Stimulated activated CD4-positive, alpha-beta T cell treated with anti-CD3 and anti-CD28 coated beads, Interleukin-15, amount 100 ng/mL, for 1 hour (primary cell): ENCODE measurements at places on chromosomes 5 and 9.

DNA sequence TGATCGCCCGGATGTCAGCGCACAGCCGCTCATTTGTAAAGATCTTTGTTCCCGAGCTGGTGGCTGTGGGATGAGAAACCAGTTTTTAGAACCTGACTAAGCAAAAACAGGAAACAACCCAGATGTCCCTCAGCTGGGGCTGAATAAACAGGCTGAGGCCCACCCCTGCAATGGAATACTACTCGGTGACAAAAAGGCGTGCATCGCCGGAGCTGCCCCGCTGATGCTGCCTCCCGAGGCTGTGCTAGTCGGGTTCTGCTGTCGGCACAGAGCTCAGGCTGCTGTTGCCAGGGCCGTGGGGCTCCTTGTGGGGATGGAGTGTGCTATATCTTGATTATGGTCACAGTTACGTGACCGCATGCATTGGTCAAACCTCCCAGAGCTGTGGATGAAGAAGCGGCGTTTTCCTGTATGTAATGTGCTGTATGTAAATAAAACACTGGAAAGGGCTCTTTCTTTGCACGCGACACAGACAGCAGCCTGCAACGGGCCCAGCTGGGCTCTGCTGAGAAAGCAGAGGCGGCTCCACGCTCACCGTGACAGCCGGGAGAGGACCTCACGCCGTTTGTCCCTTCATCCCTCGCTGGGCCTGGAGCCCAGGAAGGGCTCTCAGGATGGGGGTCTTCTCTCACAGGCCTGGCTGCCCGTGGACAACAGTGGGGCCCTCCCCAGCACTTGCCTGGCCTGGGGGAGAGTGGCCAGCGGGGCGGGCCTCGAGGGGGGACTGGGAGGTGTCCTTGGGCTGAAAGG is 51.5 kb upstream of the RNU6ATAC start:
- no peak for DNase-seq

- DNase-seq = no peak
These were observed 23.2 kb upstream of the SPTAN1 start for GRCh38 chr9:128529191-128529590.

GRCh38 chr5:23727271-23727670 is 219.9 kb downstream of the PRDM9 start:
- no peak for DNase-seq

DNA sequence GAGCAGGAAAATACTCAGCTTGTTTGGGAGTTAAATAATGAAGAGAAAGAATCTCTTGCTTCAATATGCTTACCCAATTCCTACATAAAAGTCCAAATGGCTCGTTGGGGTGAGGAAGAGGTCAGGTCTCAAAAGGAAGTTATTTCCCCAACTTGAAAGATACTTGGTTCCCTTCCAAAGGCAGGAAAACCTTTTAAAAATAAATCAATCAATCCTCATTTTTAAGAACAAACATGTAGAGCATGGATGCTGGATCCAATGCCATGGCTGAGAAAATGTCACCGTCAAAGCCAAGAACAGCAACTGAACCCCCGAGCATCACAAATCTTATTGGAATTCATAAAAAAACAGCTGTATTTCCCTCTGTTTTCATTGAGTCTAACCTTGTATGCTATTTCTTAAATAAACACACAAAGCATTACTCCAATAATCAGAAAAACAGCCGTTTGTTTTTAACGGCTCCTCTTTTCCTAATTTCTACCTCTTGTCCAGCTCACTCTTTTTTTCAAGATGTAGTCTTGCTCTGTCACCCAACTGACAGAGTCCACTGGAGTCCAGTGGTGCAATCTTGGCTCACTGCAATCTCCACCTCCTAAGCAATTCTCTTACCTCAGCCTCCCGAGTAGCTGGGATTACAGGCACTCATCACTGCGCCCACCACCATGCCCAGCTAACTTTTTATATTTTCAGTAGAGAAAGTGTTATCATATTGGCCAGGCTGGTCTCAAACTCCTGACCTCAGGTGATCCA is 140.7 kb downstream of the GNA14 start:
- DNase-seq = no peak

DNA sequence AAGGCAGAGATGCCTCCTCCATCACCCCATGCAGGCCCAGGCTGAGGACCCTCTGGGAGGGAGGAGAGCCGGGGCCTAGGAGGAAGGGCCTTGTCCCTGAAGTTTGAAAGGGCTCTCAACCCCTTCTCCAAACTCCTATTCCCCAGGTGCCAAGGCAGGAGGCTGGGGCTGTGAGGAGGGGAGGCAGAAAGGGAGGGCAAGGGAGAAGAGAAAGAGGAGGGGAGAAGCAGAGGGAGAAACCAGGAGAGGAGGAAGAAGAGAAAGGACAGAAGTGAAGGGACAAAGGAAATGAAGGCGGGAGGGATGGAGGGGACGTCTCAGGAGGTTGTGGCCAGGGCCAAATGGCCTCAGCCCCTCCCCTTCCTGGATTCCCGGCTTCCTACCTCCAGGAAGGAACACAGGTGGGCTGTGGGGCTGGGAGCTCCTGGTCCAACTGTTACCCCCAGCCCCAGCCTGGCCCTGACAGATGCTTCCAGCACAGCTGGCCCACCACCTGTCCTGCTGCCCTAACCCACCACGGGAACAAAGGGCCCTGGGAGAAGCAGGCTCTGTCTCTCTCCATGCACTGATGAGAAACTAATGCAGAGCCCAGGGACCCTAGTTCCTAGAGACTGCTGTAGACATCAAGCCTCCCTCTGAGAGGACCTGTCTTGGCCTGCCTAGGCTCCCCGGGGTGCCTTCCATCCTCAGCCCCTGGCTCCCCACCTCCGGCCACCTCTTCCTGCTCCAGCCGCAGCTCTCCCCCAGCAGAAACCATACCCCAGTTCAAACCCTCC is 3.5 kb downstream of the DBN1 start:
- DNase-seq = no peak

DNA sequence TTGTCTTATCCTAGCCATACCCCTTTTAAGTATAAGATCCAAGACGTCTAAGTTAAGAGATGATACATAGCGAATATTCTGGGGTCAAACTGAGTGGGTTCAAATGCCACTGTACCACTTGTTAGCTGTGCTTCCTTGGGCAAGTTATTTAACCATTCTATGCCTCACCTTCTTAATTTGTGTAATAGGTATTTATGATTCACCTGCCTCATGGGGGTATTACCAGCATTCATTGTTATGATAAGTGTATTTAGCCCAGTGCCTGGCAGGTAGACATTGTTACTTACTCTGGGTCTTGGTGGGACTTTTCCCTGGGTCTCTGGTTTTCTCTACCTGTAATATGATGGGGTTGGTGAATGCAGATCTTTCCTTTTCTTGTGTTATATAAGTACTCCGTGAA is 3.8 kb downstream of the LARP1 start:
- no peak for DNase-seq

DNA sequence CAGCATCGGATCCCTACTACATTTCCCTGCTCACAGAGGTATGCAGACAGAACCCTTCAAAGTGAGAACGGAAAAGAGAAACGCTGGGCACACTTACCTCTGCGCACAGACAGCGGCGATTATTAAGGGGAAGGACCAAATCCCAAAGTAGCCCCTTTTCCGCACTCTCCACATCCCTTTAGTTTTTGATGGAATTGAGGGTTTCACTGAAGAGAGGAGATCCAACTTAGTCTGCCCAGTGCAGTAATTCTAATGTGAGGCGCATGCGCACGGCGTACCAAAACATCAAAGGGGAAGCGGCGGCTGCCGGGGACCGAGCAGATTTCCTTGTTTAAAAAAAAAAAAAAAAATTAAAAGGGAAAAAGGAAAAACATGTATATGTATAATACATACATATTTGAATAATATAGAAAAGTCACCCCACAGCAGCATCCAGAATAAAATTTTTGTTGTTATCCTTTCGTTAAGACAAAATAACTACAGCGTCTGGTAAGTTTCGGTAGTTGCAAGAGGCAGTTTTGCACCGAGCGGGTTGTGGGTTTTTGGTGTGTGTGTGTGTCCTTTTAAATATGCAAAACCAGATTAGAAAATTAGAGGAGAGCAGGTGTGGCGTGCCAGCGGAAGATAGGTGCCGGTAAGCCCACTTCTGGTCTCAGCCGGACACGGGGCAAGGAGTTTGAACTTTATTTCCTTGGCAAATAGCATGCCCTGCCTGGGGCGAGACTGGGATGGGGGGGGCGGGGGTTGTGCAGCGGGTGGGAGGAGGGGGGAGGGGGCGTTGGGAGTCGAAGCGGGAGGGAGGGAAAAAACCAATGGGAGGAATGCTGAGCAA is at the start of gene GABRB2:
Gene GABRB2, minus strand, starts transcription at position 256 of the 832 bp plus-strand sequence. Its CDS starts 82 bp downstream, at position 174.
- DNase-seq = no peak

- no peak for DNase-seq
These were observed 69.2 kb downstream of the PDZD2 start for GRCh38 chr5:31708089-31708488.

GRCh38 chr9:120985819-120986222 is 59.2 kb upstream of the TRAF1 start:
- DNase-seq = no peak

GRCh38 chr5:176882567-176882903 is 16.6 kb downstream of the HK3 start:
- DNase-seq = no peak

DNA sequence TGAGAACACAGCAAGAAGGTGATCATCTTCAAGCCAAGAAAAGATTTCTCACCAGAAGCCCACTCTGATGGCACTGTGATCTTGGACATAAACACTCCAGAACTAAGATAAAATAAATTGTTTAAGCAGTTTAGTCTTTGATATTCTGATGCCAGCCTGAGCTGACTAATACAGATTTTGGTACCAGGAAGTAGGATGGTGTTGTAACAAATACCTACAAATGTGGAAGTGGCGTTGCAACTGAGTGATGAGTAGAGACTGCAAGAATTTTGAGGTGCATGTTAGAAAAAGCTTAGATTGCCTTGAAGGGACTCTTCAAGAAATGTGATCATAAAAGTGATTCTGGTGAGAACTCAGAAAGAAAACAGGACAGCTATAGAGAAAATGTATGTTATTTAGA is 592.4 kb upstream of the DAB2 start:
- DNase-seq = no peak

DNA sequence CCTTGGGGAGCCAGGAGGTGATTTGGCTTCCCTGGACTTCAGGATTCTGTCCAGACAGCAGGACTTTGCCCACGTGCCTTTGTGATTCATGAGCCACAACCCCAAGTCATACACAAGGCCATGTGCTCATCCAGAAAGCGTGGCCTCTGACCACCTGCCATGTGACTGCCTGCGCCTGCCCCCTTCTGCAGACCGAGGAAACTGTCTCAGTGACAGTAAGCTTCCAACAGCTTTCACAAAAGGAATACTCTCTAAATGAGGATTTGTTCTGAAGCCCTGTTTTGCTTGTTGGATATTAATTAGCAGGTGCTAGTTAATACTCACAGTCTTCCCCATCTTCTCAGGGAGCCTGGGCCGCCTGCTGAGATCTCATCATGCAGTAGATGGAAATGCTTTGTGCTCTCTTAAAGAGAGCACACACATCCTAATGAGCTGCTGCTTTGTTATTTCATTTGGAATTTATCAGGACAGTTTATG is 36.9 kb upstream of the ANGPTL2 start:
- no peak for DNase-seq

DNA sequence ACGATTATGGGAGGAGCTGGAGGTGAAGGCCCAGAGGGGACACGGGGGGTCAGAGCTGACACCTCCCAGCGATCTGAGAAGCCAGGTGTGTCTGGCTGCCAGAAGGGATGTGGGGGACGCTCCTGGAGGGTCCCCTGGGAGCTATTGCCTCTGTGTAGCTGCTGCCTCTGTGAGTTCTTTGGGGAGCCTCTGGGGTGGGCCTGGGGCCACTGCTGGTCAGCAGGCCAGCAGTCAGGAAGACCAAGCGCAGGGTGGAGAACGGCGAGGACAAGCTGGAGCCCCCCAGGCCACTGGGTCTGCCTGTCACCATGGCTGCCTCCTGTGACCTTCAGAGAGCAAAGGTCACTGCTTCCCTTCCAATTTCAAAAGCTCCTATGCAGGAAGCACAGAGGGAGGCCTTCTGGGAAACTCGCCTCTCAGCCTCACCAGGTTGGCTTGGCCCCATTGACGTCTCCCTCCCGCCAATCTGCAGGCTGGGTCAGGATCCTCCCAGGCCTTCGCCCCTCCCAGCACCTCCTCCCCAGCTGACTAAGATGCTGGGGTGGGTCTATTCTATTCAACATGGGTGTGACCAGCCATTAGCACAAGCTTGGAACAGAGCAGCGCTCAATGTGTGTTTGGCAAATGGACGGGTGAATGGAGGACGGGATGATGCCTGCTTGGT is 126.4 kb downstream of the GAPVD1 start:
- DNase-seq = no peak

DNA sequence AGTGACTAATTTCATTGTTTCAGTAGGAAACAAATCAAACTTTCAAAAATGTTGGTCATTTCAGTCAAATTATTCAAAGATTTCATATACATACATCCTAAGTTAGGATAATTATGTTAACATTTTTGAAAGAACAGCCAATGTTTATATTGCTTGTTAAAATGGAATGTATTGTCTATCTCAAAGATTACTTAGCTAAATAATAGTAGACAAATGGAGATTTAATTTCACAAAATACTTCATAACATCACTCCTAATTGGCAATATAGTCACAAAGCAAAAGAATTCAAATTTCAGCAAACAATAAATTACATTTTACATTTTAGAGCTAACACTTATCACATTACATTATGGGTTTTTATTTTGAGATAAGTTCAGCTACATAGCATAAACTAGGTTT is 25.4 kb downstream of the STARD4 start:
- DNase-seq = no peak

- no peak for DNase-seq
These were observed 8.0 kb downstream of the GLIPR2 start for GRCh38 chr9:36144309-36145232.

- no peak for DNase-seq
These were observed 961.3 kb upstream of the CTNND2 start for GRCh38 chr5:12865529-12865928.

GRCh38 chr9:74220327-74220726 is 276.8 kb upstream of the RORB start:
- DNase-seq = no peak

DNA sequence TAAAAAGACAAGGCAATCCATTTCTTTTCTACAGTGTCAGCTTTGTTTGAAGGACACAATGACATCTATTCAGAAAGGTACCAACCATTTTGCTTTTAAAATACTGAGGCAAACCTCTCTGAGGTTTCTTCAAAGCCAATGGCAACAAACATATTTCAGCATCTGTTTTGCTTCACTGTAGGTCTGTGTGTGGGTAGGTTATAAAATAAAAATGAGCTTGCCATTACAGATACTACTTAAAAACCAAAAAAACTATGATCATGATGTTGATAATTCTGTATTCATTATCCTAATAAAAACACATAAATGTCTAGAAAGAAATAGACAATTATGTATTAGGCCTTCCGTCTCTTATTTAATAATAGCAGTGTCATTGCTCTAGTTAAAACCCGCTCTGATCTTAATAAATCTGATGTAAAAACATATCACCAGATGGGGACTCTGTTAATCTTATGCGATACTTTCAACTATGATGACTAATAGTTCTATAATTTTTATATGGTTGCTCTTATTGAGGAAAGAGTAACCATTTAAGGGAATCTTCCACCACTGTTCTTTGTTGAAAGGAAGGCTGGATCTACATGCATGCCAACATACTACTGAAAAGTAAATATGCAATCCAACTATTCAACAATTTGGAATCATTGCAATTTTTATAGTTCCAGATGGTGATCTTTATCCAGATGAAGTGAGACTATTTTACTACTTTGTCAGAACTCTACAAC is 647.2 kb downstream of the PDE4D start:
- DNase-seq = no peak
